ENCODE measurements at places on chromosomes 11 and 22. TPM values are rescaled to one million over a fixed set of nuclear protein-coding genes. Genes with fewer than 3 reads are reported as not detected.

DRD2 gene
- total RNA-seq, result not detected

DERL3 gene
- total RNA-seq, result 0.56 TPM

SCUBE1 gene
- total RNA-seq, result 0.68 TPM

DCDC1 gene
- not detected for total RNA-seq

MYBPC3 gene
- not detected for total RNA-seq

MYO7A gene
- not detected for total RNA-seq

GRCh38 chr22:17381192-17381913 lies 12.1 kb downstream of the CECR2 start:
- no peak overlapping the region for H3K27ac ChIP-seq
- DNase-seq, result no peak
- no peak overlapping the region for H3K4me3 ChIP-seq
- H3K27me3 ChIP-seq, result peaks cover 15% of the 10 kb centered on the region
- H3K36me3 ChIP-seq, result no peaks in the 10 kb centered on the region

- H3K36me3 ChIP-seq, result no peaks in the 10 kb centered on the region
- H3K4me1 ChIP-seq, result no peaks in the 10 kb centered on the region
- no peak overlapping the region for H3K27ac ChIP-seq
- no peaks in the 10 kb centered on the region for H3K27me3 ChIP-seq
- no peak for DNase-seq
- no peak overlapping the region for H3K4me3 ChIP-seq
These were observed 973.6 kb upstream of the TENM4 start for GRCh38 chr11:80414181-80415165.

DNA sequence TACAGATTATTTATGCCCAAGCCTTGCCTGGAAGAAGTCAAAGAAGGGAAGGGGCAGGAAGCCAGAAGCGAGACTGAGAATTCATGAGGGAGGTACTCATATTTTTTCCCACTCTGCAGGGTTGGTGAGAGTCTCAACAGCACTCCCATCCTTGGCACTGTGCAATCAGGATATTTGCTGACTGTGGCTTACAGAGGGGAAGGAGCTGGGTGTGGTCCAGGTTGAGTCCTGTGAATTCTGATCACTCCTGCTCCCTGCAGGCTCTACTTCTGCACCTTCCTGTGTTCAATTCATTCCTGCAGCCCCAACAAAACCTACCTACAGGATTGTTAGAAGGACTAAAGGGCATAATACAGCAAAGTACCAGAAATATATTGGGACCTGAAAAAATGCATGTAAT lies 530.5 kb downstream of the INSC start:
- no peak overlapping the region for H3K27ac ChIP-seq
- H3K4me1 ChIP-seq, result peaks cover 6% of the 10 kb centered on the region
- H3K27me3 ChIP-seq, result peaks cover 10% of the 10 kb centered on the region
- H3K36me3 ChIP-seq, result no peaks in the 10 kb centered on the region
- H3K4me3 ChIP-seq, result no peak overlapping the region
- DNase-seq, result no peak

GRCh38 chr11:60513496-60514460 lies 1.4 kb upstream of the MS4A13 start:
- H3K36me3 ChIP-seq, result no peaks in the 10 kb centered on the region
- no peak overlapping the region for H3K4me3 ChIP-seq
- H3K27me3 ChIP-seq, result peaks cover 5% of the 10 kb centered on the region
- peaks cover 25% of the 10 kb centered on the region for H3K4me1 ChIP-seq

GRCh38 chr11:22778642-22779041 lies 51.0 kb downstream of the SVIP start:
- H3K4me1 ChIP-seq, result no peaks in the 10 kb centered on the region
- DNase-seq, result no peak
- peaks cover 27% of the 10 kb centered on the region for H3K27me3 ChIP-seq

- no peaks in the 10 kb centered on the region for H3K4me1 ChIP-seq
- DNase-seq, result no peak
- H3K27me3 ChIP-seq, result no peaks in the 10 kb centered on the region
- H3K36me3 ChIP-seq, result no peaks in the 10 kb centered on the region
- no peak overlapping the region for H3K27ac ChIP-seq
These were observed 6.9 kb downstream of the MUC6 start for GRCh38 chr11:1029654-1030053.

- H3K4me1 ChIP-seq, result peaks cover 7% of the 10 kb centered on the region
- no peak for DNase-seq
- peaks cover 6% of the 10 kb centered on the region for H3K27me3 ChIP-seq
- no peak overlapping the region for H3K27ac ChIP-seq
- no peak overlapping the region for H3K4me3 ChIP-seq
These were observed 16.9 kb upstream of the TCF20 start for GRCh38 chr22:42287174-42287890.

- H3K4me3 ChIP-seq, result no peak overlapping the region
- H3K36me3 ChIP-seq, result peaks cover 43% of the 10 kb centered on the region
- no peaks in the 10 kb centered on the region for H3K27me3 ChIP-seq
- peaks cover 39% of the 10 kb centered on the region for H3K4me1 ChIP-seq
- H3K27ac ChIP-seq, result peak overlapping the region; percentile 69
- peak; percentile 91 for DNase-seq
These were observed 46.1 kb upstream of the SCUBE2 start for GRCh38 chr11:9137293-9138132.
